ENCODE measurements at places on chromosomes 3 and 15.

GRCh38 chr15:66898656-66899386 is 166.6 kb upstream of the SMAD3 start:
- no peak for DNase-seq

DNA sequence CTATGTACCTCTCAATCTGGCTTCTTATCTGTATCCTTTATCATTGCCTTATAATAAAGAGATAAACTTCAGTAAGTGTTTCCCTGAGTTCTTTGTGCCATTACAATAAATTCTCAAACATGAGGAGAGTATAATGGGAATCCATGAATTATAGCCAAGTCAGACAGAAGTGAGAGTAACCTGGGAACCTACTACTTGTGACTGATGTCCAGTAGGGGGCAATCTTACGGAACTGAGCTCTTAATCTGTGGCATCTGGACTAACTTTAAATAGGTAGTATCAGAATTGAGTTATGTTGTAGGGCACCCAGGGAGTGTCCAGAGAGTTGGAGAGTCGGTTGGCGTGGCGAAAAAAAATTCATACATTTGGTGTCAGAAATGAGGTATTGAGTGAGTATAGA is 542.6 kb downstream of the ZBBX start:
- no peak for DNase-seq

DNA sequence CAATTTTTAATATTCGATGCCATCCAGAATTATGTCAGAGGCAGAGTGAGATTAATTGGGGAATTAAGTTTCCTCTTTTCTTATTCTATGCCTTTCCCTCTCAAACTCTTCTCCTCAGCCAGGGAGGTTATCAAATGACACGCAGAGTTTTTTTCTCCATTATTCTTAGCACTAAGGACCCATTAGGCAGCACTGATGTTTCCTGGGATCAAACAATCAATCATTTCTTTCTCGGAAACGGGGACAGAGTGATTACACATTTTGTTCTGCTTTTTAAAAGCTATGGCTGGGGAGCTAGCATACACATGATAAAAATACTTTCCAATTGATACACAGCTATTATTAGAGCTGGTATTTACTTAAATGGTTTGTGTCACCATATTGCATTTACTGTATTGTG is 35.3 kb upstream of the PSMD6 start:
- no peak for DNase-seq

GRCh38 chr15:75089456-75090387 is 66.3 kb downstream of the PPCDC start:
- DNase-seq = no peak

GRCh38 chr3:54120657-54121413 is 1.5 kb upstream of the CACNA2D3 start:
- no peak for DNase-seq

GRCh38 chr3:34919025-34919424 is 720.3 kb upstream of the ARPP21 start:
- DNase-seq = no peak

GRCh38 chr3:116739678-116740077 is 30.1 kb downstream of the TUSC7 start:
- no peak for DNase-seq

- DNase-seq = no peak
Observed at GRCh38 chr3:180789774-180790173, 110.5 kb upstream of the CCDC39 start.
